Fibroblast of skin of back (primary cell): ENCODE measurements at places on chromosomes 13 and 19.

GRCh38 chr13:78194904-78195639 lies 276.4 kb upstream of the EDNRB start:
- peak; percentile 56 for DNase-seq

DNA sequence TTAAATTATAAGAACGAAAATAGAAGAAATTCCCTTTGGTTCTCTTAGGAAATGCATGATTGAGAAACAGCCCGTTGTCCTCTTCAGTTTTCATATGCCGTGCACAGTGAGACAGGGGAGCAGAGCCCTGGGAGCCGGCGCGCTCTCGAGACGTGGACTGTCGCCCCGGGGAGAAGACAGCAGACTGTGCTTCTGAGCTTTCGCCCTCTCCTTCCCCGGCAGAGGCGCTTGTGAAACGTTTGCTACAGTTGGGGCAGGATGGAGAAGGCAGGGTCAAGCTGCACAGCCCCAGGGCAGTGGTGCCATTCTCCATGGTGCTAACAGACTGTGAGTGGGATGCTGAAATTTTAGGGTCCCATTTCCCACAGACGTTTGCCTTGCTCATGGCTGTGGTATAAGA lies 192.2 kb upstream of the KL start:
- no peak for DNase-seq

- DNase-seq: no peak
Observed at GRCh38 chr13:52738719-52739467, 727 bp downstream of the CNMD start.

DNA sequence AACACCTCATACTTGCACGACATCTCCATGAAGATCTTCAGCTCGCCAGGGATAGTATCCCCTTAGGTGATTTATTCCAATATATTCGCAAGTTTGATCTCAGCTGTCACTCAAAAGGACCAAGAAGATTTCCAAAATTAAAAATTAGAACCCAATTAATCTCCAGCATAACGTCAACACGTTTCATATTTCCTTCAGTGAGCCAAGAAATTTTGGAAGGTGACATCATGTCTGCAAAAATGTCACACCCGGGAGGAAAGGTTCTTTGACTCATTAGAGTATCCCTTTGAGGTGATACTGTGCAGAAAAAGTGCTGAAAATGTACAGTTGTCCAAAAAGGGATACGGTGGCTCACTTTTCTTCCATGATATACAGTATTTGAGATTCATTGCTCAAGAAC lies 569.6 kb downstream of the EFNB2 start:
- no peak for DNase-seq

GRCh38 chr13:27704681-27705080 lies 83.0 kb downstream of the POLR1D start:
- DNase-seq: no peak

GRCh38 chr13:47397739-47398138 lies 500.9 kb upstream of the HTR2A start:
- DNase-seq: peak; percentile 52

GRCh38 chr19:19661675-19662251 lies 1.7 kb downstream of the ATP13A1 start:
- no peak for DNase-seq

- no peak for DNase-seq
Observed at GRCh38 chr19:23949611-23950010, 34.9 kb downstream of the ZNF726 start.

DNA sequence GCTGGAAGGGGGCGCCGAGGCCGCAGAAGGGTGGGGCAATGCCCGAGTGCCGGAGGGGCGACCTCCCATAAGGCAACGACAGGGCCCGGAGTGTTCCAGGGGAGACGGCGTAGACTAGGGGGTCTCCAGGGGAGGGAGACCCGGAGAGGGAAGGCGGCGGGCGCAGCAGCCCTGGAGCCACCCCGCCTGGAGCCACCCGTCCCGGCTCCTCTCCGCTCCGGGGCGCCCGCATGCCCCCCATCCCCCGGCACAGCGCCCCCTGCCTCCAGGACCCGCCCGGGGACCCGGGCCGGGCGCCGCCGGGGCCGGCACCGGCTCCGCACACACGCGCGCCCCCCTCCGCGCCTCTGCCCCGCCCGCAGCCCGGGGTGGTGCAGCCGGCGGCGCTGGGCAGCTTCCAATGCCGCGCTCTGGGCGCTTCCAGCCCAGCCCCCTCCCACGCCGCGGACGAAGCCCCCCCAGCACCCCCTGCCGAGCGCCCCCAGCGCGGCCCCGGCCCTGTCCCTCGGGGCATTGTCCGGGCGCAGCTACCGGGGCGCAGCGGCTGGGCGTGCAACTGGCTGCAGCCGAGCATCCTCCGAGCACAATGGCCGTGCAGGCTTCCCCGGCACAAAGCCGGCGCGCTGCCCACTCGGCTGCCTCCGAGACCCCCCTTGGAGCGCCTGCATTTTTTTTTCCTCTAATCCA lies 519 bp downstream of the PTPRS start:
- peak; percentile 27 for DNase-seq

GRCh38 chr19:53927739-53928138 lies 18.7 kb downstream of the CACNG7 start:
- DNase-seq: peak; percentile 46

DNA sequence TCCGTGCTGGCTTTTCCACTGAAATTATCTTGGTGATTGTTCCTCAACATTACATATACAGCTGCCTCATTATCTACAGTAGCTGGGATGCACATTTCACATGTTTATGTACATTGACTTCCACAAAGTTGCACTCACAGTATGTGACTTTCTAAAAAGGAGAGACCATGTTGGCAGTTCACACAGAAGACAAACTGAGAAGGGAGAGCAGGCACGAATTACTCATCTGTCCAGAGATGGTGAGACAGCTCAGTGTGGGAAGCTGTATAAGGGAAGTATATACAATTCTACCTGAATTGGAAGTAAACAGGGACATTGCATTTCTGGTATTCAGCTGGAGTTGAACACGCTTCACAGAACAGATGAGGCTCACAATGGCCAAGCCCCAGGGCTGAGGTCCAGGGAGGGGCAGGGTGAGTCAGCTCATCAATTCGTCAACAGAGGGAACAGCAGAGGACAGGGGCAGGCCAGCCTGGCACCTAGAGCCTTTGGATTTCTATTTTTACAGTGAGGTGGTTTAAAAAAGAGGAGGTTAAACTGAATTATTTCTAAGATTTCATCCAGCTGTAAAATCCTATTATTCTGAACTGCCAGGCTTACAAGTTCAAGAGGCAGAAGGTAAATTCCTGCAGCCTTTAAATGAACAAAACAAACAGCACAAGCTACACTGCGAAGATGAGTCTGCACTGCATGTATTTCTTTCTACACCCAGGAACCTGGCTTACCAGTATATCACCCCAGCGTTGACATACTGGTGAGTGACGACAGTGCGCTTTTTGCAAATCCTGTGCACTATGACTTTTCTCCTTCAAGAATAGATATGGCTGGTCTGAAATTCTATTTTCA lies 9.8 kb downstream of the PARP4 start:
- DNase-seq: peak; percentile 52

DNA sequence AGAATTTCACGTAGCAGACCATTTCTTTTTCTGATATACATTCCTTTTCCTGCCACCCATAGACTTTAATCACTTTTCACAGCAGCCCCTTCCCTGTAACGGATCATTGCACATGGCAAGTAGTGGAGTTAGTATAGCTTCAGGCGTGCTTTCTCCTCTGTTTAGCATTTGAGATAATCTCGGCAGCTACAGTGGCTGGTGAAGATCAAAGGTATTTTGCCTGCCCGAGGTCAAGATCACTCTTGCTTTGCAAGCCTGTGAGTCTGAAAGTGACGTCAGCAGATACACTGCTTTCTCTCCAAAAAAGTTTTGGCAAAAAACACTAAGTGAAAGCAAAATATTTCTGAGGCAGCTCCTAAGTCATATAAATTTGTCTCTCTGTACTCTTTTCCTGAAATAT lies 260.0 kb downstream of the NDFIP2 start:
- DNase-seq: no peak

- no peak for DNase-seq
Observed at GRCh38 chr13:111978546-111978945, 88.4 kb upstream of the SOX1 start.

DNA sequence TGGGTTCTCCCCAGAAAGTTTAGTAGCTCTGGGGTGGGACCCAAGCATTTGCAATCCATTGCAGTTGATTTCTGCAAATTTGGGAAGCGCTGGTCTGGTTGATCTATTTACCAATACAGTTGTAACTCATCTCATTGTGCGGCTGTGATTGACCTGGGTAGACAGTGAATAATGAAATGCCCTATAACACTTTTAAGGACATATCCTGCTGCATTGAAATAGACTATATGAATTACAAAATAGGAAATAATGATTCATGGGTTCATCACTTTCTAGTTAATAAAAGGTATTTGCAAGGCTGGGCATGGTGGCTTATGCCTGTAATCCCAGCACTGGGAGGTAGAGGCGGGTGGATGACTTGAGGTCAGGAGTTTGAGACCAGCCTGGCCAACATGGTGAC lies 59.0 kb upstream of the FARP1 start:
- peak; percentile 30 for DNase-seq

GRCh38 chr13:75091718-75092117 lies 390.3 kb downstream of the TBC1D4 start:
- no peak for DNase-seq

GRCh38 chr19:50580970-50581634 lies 12.9 kb upstream of the LRRC4B start:
- DNase-seq: no peak

DNA sequence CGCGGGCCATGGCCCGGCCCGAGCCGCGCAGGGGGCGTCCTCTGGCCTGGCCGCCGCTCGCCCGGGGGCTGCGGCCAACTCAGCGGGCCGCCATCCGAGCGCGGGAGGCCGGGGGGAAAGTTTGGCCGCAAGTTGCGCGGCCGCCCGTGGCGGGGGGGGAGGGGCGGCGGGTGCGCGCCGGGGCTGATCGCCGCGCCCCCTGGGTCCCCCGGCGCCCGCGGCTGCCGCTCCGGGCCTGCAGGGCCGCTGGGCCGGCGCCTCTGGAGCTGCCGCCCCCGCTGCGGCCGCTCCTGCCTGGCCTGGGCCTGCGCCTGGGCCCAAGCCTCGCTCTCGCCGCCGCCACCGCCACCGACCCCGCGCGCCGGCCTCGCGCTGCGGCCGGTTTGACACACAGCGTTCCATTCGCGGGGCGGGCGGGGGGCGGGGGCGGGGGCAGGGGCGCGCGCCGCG lies at the start of gene NR2F6:
Gene NR2F6, minus strand, starts transcription at position 385 of the 450 bp plus-strand sequence. CDS start 699 bp downstream, outside the sequence.
- no peak for DNase-seq

GRCh38 chr13:71718931-71719330 lies 148.1 kb downstream of the DACH1 start:
- DNase-seq: no peak

DNA sequence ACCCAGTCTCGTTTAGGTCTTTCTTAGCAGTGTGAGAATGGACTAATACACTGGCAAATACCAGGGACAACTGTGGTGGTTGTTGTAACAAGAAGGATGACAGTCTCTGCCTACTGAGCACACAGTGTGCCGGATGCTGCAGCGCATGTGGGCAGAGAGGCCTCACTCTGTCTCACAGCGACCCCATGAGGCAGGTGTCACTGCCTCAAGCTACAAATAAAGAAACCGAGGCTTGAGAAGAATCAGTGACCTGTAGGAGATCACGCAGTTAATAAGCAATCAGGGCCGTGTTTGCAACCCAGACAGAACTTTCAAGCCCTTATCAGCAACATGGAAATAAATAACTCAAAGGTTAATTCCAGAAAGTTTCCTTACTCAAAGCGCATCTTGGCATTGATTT lies 40.5 kb upstream of the GAS6 start:
- DNase-seq: peak; percentile 68

GRCh38 chr13:29937841-29938240 lies 87.4 kb upstream of the UBL3 start:
- no peak for DNase-seq

- DNase-seq: peak; percentile 48
Observed at GRCh38 chr19:3224346-3225168, at the start of gene CELF5. Gene CELF5, plus strand, starts transcription at chr19:3224661. Its CDS starts 79 bp downstream, at chr19:3224740.

- DNase-seq: no peak
Observed at GRCh38 chr19:45496349-45496953, 396 bp downstream of the RTN2 start.

GRCh38 chr19:15251749-15252397 lies 19.6 kb upstream of the EPHX3 start:
- peak; percentile 97 for DNase-seq

- no peak for DNase-seq
Observed at GRCh38 chr19:15126131-15126910, 19.1 kb downstream of the SYDE1 start.

- no peak for DNase-seq
Observed at GRCh38 chr13:47886314-47886713, 114.8 kb downstream of the SUCLA2 start.

DNA sequence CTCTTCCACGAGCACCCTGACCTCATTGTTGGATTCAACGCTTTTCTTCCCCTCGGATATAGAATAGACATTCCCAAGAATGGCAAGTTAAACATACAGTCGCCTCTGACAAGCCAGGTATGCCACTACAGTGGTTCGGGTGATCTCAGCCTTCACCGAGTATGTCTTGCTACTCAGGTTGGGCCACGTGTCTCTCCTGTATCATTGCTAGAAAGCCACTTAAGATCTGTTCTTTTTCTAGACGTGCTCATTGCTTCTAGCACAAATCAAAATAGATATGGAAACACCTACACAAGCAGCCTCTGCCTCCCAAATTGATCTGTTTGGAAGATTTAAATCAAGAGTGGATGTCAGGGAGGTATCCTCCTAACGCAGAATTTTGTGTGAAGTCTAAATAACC lies 2.3 kb downstream of the SIN3B start:
- no peak for DNase-seq

GRCh38 chr13:51707461-51707860 lies 96.5 kb downstream of the DHRS12 start:
- no peak for DNase-seq

- peak; percentile 99 for DNase-seq
Observed at GRCh38 chr13:40503966-40504591, 162.4 kb downstream of the FOXO1 start.

DNA sequence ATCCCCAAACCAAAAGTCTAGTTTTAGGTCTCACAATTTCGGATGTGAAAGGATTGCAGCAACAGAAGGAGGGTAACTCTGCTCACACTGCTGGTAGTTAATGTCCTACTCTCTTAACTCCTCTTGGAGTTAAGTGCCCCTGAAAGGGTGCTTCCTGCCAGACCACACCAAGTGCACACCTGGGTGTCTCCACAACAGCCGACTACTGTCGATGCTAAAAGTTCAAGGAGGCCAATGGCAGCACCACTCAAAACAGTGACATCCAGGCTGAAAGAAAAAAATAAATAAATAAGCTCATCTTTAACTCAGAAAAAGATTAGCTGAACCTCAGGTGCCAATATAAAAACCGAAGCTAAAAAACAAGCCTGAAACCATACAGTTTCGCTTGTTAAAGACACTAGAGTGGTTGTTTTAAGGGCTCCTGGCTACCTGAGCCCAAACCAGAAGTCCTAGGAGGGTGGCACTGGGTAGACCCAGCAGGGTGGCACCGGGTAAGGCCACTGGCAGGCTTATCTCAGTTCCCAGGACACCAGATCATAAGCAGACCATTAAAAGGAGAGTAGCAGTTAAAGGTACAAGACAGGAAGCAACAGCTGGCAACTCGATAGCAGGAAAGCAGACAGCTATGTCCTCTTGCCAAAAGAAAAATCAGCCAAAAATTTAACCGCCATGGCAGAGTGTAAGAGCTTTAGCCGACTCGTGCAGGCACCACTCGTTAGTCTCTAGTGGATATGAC lies 39.3 kb downstream of the BRD4 start:
- DNase-seq: no peak

GRCh38 chr13:47747901-47748300 lies 253.2 kb downstream of the SUCLA2 start:
- DNase-seq: no peak

GRCh38 chr13:32086791-32087441 lies 55.3 kb downstream of the FRY start:
- DNase-seq: no peak

GRCh38 chr13:89393758-89394304 lies 1722.7 kb downstream of the SLITRK5 start:
- no peak for DNase-seq
